ENCODE measurements at places on chromosomes 12 and 14.

GRCh38 chr14:96268431-96269358 is 12.7 kb downstream of the BDKRB1 start:
- no peak for DNase-seq

GRCh38 chr14:79712302-79712950 is 498.9 kb downstream of the DIO2 start:
- DNase-seq, result no peak

DNA sequence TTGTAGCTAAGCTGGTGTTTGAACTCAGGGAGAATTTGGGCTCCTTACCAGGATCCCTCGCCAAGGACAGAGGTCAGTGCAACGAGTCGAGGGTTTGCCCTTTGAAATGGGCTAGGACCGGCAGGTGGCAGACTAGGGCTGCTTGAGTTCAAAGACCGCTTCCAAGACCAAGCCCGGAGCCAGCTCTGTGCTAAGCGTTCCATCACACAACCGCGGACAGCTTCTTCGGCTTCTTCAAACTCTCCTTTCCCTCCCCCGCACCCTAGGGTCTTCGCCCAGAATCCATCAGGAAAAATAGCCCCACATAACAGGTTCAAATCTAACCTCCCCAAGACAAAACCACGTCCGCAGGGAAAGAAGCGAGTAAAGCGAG is 705 bp upstream of the FLVCR2 start:
- DNase-seq, result no peak

- DNase-seq, result no peak
These were observed 40.0 kb upstream of the SLC2A13 start for GRCh38 chr12:40145896-40146295.

DNA sequence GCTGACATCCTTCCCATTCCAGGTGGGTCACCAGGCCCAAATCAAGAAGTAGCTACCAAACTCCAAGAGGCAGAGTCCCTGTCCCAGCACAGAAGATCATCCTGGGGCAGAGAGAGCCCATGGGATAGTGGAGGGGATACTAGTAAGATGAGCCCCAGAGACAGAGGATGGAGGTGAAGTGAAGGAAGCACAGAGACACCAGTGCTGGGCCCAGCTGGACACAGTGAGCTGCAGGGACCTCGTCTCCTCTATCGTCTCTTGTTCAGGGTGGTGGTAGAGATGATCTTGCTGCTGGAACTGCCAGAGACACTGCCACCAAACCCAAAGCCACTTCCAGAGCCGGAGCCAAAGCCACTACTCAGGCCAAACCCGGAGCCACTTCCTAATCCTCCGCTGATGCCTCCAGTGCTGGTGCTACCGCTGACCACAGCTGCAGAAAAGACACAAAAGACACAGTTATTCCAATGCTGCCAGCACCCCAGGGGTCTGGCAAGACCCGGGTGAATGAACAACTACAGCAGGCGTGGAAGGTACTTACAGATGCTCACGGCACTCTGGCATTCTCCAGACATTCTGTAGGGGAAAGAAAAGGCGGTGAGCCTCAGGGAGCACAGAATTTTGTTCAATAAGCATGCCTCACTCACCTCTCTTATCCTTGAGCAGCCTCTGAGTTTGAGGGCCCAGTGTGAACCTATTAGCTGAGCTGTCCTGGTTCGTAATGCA is 6.9 kb downstream of the KRT4 start:
- DNase-seq, result no peak
